T-cell (primary cell): ENCODE measurements at places on chromosomes 11 and 22.

- DNase-seq = no peak
Observed at GRCh38 chr11:94728541-94728940, 39.6 kb upstream of the AMOTL1 start.

DNA sequence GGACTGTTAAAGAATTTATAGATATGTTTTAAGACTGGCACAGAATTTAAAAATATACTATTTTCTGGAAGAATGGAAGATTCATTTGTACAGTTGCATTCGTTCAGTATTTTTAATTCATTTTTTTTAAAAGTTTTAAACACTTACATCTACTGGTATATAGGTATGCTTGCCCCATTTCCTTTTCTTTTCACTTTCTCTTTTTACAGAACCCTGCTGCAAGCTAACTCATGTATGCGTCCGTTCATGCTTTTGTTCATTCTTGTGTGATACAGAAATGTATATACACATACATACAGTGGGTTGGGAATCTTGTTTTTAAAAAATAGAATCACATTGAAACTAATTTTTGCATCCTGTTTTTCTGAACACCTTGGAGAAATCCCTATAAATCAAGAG, 31.0 kb downstream of the PACS1 start:
- no peak for DNase-seq

DNA sequence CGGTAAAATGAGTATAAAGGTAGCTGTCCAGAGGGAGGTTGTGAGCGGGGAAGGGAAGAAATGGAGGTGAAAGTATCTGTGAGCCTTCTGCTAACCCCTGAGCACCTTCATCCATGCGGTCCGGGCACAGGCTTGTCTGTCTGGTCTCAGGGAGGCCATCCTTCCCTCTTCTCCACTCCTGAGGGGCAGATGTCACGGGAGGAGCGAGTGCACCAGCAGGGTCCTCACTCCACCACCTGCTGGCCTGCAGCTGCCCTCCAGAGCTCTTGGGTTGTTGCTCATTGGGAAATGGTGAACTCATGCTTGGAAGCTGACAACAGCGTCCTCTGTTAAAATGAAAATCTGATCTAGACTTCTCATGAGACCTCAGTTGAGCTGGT, 33.8 kb upstream of the WNT11 start:
- DNase-seq = no peak

GRCh38 chr22:48258064-48258701, 1495.7 kb downstream of the TBC1D22A start:
- no peak for DNase-seq

DNA sequence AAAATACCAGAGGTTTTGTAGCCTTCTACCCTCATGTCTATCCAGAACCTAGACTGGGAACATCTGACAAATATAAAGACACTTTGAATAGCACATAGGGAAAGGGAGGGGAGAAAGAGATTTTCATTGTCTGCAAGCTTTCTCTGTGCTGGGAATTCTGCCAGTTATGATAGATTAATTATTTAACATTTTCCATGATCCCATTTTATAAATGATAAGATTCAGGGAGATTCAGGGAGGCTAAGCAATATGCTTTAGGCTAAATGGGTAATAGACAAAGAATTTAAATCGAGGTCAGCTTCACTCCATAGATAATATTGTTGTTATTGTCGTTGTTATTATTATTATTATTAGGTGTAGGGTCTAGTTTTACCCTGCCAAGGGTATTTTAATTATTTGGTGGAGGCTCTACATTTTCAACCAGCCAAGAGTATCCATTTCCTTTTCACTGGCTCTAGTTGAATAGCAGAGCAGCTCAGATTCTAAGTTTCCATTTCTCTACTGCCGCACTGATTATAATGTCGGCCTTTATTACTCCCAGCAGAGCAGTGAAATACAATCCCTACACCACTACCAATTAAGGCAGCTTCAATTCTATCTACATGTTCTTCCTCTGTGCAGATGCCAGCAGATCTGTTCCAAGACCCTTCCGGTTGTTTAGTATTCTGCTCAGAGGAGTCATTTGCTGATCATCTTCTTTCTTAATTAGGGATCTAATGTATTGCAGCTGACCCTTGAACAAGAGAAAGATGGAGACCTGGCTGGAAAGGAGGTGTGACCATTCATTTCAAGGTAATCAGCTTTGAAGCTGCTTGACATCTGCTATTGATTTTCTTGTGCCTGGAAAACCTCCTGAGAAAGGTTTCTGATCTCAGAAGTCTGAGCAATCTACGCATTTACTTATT, 23.8 kb upstream of the SYN3 start:
- DNase-seq = no peak

DNA sequence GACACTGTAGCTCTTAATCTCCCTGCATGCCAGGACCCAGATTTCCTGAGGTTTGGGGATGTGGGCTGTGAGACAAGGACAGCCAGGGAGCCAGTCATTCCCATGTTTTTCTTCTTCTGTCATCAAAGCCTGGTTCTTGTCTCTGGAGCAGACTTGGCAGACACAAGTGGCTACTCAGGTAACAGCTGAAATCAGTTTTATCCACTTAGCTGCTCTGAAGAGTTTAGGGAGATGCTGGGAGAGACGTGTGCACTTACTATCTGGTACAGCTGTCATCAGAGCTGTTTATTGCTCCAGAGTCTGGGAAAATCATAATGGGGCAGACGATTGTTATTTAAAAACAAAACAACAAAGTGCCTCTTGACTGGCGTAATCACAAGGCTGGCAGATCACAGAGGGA, 56.6 kb downstream of the CSNK2A3 start:
- no peak for DNase-seq

DNA sequence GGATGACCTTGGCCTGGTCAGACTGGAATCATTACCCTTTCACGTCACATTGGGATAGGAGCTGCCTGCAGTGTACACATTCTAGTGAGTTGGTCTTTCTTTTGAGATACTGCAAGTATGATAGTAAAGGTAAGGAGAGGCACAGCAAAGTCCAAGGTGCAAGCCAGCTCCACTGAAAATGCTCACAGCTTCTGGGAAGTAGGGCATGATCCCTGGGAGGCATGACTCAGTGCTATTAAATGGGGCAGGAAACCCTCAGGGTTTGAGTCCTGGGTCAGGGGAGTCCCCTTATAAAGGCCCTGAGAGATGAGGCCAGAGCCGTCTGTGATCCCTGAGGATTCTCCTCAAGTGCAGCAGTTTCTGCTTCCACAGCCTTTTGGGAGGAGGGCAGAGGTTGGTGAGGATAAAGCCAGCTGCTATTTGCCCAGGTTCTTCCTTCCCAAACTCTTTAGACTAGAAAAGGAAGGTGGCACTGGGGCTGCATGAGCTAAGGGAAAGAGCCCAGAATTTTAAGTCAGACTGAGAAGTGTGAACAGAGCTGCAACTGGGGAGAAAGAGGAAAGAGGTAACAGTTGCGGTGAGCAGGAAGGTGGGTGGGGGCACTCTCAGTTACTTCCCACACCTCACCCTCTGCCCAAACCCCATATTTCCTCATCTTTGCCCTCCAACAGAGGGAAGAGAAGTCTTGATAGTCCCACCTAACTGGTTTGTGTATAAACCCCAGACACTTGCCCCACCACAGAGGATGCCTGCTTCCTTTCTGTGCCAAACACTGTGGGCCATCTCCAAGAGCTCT, 14.4 kb upstream of the OR52K1 start:
- DNase-seq = no peak

GRCh38 chr22:39960791-39961746, 872 bp downstream of the TMA7B start:
- DNase-seq = peak; percentile 55

- DNase-seq = peak; percentile 99
Observed at GRCh38 chr11:57657194-57658022, at the start of gene CLP1. Gene CLP1, plus strand, starts transcription at chr11:57657762. Its CDS starts 1,715 bp downstream, at chr11:57659477.

- DNase-seq = peak; percentile 89
Observed at GRCh38 chr22:50209893-50210292, 9.1 kb downstream of the SELENOO start.

DNA sequence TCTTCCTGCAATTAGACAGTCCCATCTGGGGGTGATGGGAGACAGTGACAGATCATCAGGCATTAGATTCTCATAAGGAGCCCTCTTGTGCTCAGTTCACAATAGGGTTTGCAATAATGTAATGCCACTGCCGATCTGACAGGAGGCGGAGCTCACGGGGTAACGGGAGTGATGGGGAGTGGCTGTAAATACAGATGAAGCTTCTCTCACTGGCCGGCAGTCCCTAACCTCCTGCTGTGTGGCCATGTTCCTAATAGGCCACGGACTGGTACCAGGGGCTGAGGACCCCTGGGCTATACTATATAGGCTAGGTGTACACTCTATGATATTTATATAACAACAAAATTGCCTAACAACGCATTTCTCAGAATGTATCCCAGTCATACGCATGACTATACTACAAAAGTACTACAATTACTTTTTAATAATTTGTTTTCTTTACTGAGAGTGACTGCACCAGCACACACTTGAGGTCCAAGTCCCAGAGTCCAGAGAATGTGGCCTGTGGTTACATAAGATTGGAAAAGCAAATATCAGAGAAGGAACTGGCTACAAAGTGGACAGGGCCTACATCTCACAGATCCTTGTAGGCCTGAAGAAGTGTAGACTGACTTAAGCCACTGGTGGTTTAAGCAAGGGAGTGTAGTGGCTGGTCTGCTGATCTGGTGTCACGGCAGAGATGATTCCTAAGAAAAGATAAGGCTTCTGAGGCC, 200.0 kb downstream of the LARGE1 start:
- no peak for DNase-seq

DNA sequence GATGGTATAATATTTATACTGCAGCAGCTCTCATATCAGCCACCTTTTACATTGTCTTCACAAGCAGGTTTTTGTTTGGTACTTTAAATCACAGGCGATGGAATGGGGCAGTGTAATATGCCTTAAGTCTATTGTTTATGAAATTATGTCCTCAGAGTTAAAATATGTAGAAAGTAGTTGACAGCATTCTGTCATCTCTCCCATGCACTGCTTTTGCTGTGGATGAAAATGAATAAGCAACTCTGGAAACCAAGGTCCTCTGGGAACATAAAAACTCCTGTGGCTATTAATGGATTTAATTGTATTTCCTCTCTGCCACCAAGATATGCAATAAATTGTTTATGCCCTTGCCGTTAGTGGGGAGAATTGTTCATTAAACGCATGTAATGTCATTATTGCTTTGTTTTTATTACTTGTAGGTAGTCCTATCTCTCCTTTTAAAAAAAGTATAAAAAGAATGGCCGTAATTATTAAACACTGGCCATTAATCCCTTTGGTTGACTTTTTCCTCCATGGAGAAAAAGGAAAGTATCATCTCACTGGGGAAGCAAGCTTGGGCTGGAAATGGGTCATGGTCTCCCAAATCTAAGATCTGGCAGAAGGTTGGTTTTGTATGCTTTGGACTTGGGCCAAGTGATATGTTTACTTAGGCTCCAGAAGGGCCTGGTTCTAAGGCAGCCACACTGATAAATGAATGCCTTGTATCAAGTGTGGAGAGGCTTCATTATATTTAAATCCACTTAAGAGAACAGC, 13.1 kb downstream of the PACS1 start:
- no peak for DNase-seq

GRCh38 chr11:17810746-17811145, 76.2 kb downstream of the KCNC1 start:
- no peak for DNase-seq

GRCh38 chr11:1116104-1116503, 41.4 kb downstream of the MUC2 start:
- no peak for DNase-seq

DNA sequence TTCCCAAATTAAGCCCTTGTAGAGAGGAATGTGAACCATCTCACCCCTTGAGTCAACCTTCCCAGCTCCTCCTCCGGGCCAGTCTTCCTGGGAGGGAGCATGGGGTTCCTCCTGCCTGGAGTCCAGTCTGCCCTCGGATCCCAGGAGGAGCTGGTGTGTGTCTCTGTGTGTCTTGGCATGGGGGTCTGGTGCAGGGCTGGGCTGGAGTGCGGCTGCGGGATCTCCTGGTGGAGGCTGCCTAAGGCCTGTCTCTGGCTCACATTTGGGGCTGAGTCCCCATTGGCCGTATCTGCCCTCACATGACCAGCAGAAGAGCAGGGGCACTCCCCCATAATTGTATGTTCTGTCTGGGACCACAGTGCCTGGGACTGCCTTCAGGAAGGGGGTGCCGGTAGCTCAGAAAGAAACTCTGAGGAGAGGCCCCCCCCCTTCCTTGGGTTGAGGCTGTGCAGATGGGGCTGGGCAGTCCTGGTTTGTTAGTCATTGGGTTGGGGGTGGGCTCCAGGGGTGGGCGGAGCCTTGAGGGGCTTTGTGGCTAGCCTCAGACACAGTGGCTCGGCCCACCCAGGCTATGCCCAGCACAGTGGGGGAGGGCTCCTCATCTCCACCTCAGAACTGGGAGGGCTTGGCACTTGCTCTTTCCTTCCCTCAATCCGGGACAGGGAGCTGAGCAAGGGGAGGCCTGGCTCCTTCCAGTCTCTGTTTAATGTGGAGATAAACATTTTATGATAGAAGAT, 2.9 kb downstream of the C1QTNF5 start:
- DNase-seq = no peak

GRCh38 chr11:45982656-45983470, 60.4 kb downstream of the LARGE2 start:
- DNase-seq = no peak

- no peak for DNase-seq
Observed at GRCh38 chr11:11382858-11383532, 29.9 kb upstream of the CSNK2A3 start.

- DNase-seq = no peak
Observed at GRCh38 chr11:59069087-59069486, 17.0 kb upstream of the GLYATL1B start.

DNA sequence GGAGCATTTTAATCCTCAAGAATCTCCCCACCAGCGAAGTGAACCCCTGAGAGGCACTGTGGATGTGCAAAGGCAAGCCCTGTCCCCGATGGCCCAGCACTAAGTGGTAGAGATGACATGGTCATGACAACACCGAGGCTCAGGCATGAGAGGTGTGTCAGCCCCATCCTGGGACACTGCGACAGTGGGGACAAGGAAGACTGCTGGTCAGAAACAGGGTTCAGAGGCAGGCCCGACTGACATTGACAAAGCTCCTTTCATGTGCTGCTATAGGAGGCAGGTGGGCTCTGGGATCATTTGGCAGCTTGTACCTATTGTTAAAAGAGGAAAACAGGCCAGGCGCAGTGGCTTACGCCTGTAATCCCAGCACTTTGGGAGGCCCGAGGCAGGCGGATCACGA, 54.3 kb upstream of the MYEOV start:
- DNase-seq = no peak
